Prostate gland (tissue), 2 donors: ENCODE measurements at places on chromosomes 1 and 21. TPM values are rescaled to one million over a fixed set of nuclear protein-coding genes. Genes with fewer than 3 reads are reported as not detected.

GRCh38 chr1:183723571-183723970 lies 70.5 kb upstream of the APOBEC4 start:
- no peak for DNase-seq
- H3K36me3 ChIP-seq = no peaks in the 10 kb centered on the region
- no peak overlapping the region for H3K27ac ChIP-seq
- H3K27me3 ChIP-seq = no peaks in the 10 kb centered on the region
- no peak overlapping the region for H3K4me3 ChIP-seq

The TMCO1 gene
- total RNA-seq = 90.8 TPM

DNA sequence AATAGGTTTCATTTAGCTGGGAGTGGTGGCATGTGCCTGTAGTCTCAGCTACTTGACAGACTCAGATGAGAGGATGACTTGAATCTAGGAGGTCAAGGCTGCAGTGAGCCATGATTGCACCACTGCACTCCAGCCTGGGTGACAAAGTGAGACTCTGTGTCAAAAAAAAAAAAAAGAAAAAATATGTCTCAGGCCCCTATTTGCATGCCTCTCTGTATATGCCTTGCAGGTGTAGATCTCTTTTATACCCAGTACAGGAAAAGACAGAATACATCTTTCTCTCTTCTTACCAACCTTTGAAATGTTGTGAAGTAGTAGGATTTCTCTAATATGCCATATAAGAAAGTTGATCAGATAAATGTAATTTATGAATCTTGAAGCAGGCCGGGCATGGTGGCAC lies 6.4 kb downstream of the CNR2 start:
- H3K36me3 ChIP-seq = no peaks in the 10 kb centered on the region
- no peak overlapping the region for H3K27ac ChIP-seq
- no peaks in the 10 kb centered on the region for H3K4me1 ChIP-seq

The S1PR1 gene
- total RNA-seq = 24.2 TPM

DNA sequence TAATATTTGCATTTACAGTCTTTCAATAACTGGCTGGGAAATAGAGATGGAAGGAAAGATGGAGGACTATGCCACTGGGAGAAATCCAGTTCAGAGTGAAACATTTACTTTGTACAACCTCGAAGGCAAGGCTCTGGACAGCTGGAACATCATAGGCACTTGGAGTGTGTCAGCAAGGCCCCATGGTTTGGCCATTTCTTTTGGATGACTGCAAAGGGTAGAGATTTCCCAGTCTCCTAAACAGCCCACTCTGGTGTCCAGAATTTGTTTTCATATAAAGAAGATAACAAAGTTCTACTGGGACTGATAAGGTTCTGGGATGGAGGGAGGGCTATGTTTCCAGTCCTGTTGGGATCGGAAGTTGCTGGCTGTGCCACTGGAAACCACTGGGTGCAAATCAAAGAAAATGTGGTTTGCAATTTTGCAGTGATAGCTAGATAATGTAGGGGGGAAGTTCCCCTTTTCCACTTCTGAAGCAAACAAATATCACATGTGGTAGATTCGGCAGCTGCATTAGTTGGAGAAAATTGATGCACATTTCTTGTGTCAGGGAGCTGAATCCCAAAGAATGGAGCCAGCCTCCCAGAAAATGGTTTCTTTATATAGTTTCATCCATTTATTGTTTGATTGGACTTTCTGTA lies 16.2 kb downstream of the KCND3 start:
- no peaks in the 10 kb centered on the region for H3K36me3 ChIP-seq
- no peak overlapping the region for H3K4me3 ChIP-seq
- DNase-seq = no peak
- no peak overlapping the region for H3K27ac ChIP-seq
- peaks cover 9% of the 10 kb centered on the region for H3K4me1 ChIP-seq

- no peaks in the 10 kb centered on the region for H3K4me1 ChIP-seq
- no peak overlapping the region for H3K4me3 ChIP-seq
- no peaks in the 10 kb centered on the region for H3K27me3 ChIP-seq
Observed at GRCh38 chr21:16932314-16932713, 580.5 kb upstream of the CXADR start.

The FCGR3A gene
- total RNA-seq = 7.4 TPM

The SEC16B gene
- 3.2 TPM for total RNA-seq

DNA sequence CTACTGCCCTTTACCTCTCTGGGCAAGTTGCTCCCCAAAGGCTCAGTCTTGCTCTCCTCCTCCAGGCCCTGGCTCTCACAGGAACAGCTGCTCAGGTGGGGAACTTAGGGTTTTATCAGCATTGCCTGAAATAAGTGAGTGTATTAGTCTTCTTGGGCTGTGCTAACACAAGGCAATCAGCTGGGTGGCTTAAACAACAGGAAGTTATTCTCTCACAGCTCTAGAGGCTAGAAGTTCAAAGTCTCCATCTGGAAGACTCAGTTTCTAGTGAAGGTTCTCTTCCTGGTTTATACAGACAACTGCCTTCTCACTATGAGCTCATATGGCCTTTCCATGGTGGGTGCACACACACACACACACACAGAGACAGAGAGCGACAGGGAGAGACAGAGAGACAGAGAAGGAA lies 2.8 kb upstream of the CD1C start:
- no peaks in the 10 kb centered on the region for H3K4me1 ChIP-seq
- H3K36me3 ChIP-seq = no peaks in the 10 kb centered on the region
- no peak overlapping the region for H3K27ac ChIP-seq
- no peaks in the 10 kb centered on the region for H3K27me3 ChIP-seq
- DNase-seq = no peak

DNA sequence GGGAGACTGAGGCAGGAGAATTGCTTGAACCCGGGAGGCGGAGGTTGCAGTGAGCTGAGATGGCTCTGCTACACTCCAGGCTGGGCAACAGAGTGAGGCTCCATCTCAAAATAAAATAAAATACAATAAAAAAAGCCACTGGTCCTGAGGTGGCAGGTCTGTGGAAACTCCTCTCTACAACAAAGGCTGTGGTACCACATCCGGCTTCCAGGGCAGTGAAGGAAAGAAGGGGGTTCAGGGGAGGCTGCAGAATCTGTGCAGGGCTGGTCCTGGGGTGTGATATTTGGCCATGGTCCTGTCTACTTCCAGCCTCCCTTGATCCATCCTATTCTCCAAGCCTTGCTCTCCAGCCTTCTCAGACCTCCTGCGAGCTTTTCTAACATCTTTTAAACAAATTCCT lies 731 bp upstream of the ZNF683 start:
- H3K27me3 ChIP-seq = no peaks in the 10 kb centered on the region
- no peaks in the 10 kb centered on the region for H3K4me1 ChIP-seq
- no peak for DNase-seq
- H3K27ac ChIP-seq = no peak overlapping the region
- H3K36me3 ChIP-seq = no peaks in the 10 kb centered on the region
- no peak overlapping the region for H3K4me3 ChIP-seq

- H3K4me1 ChIP-seq = no peaks in the 10 kb centered on the region
- no peak overlapping the region for H3K27ac ChIP-seq
- peaks cover 58% of the 10 kb centered on the region for H3K36me3 ChIP-seq
- DNase-seq = peak; percentile 56
- H3K4me3 ChIP-seq = no peak overlapping the region
Observed at GRCh38 chr1:11838349-11839272, 9.0 kb downstream of the NPPA start.

DNA sequence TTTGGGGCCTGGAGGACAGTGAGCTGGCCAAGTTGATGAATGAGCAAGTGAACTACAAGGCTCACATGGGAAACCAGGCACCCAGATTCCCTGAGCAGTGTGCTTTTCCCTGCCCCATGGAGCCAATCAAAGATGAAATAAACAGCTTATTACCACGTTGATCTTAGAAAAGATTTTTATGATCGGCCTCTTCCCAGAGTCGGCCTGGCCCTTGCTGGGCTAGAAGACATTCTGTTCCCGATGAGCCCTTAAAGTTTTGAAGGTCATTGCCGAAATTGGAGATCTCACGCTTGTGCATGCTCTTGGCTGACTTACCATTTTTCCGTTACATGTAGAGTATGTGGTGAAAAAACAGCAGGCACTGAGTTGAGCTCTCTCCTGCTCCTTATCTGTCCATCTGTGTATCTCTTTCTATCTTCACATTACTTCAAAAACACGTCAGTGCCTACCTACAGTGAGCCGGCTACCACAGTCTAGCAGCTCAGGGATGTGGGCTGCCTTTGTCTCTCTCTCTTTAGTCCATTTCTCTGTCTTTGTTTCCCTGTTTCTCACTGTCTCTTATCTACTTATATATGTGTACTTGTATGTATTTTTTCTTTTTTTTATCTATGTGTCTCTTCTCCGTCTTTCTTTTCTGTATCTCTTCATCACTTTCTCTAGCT lies 248.8 kb upstream of the USP24 start:
- no peaks in the 10 kb centered on the region for H3K36me3 ChIP-seq
- peak overlapping the region; percentile 66 for H3K27ac ChIP-seq
- no peak overlapping the region for H3K4me3 ChIP-seq
- no peaks in the 10 kb centered on the region for H3K4me1 ChIP-seq
- DNase-seq = no peak
- H3K27me3 ChIP-seq = no peaks in the 10 kb centered on the region

The WNT4 gene
- total RNA-seq = 3.4 TPM

- H3K36me3 ChIP-seq = no peaks in the 10 kb centered on the region
- H3K4me3 ChIP-seq = no peak overlapping the region
- no peaks in the 10 kb centered on the region for H3K4me1 ChIP-seq
- no peak overlapping the region for H3K27ac ChIP-seq
- no peak for DNase-seq
Observed at GRCh38 chr1:171953835-171954234, 112.5 kb downstream of the DNM3 start.

DNA sequence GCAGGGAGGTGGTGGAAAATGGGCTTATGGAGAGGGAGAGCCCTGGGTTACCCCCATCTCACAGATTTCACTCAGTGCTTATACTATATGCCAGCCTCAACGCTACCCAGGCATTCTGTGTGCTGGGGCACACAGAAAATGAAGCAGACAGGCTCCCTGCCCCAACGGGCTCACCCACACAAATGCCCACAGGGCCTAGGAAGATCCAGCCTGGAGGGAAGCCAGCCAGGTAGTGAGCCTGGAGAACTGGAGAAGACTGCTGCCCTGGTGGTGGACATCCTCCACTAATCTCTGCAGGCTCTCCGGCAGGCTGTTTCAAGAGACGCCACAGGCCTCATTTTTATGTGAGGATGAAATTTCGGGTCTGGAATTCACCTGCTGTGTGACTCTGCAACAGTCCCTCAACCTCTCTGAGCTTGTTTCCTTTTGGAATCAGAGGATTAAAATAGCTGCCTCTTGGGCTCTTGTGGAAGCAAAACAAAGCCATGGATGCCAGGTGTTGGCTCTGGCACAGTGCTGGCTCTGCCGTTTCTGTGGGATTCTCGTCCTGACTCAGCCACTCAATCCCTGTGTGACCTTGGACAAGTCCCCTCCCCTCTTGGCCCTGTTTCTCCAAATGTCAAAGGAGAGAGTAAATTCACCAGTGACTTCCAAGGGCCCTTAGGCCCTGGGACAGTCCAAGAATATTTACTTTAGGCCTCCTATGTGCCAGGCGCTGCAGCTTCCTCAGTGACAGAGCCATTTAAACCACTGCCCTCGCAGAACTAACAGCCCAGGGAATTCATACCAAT lies 3.6 kb downstream of the PAQR7 start:
- DNase-seq = peak; percentile 27
- peak overlapping the region; percentile 36 for H3K27ac ChIP-seq
- H3K4me1 ChIP-seq = peaks cover 10% of the 10 kb centered on the region
- H3K27me3 ChIP-seq = no peaks in the 10 kb centered on the region
- no peak overlapping the region for H3K4me3 ChIP-seq

DNA sequence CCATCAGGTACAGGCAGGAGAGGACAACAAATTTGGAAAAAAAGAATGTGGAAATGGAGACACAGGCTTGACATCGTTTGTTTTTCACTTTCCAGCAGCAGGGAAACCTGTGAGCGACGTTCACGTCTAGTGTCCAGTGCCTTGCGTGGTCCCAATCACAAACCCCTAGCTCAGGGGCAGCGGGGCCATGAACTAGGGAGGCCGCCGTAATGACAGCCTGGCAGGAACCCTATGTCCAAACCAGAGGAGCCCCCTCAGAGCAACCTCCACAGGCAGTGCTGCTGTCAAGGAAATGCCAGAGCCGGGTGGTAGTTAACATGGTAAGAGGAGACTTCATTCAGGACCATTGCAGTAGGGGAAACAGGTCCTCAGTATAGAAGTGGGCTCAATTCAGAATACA lies 37.8 kb upstream of the PSEN2 start:
- H3K36me3 ChIP-seq = no peaks in the 10 kb centered on the region
- no peaks in the 10 kb centered on the region for H3K4me1 ChIP-seq
- no peaks in the 10 kb centered on the region for H3K27me3 ChIP-seq
- DNase-seq = no peak
- H3K27ac ChIP-seq = no peak overlapping the region

DNA sequence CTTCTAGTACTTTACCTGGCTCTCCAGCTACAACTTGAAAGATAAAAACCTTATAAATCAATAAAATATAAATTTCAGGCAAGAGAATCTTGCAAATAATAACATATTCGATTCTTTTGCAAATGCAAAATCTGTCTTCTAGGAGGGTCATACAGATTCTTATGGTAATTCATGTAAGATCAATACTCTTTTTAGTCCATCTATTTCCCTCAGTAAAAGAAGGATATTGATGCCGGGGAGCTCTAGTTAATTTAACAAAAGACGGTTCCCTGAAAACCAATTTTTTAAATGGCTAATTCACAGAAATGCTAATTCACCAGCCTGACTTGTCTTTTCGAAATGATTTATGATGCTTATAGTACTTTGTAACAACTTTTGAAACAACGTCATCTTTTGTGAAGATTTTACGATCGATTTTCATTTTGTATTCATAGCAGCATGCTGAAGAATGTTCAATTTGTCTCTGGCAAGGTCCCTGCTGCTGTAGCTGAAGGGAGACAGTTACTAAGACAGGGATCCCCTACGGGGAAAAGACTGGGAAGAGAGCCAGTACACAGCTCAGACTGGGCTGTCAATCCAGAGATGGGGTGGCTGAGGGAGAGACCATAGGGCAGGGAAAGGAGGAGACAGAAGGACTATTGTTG lies 90.6 kb upstream of the SPAG17 start:
- H3K27me3 ChIP-seq = no peaks in the 10 kb centered on the region
- H3K4me1 ChIP-seq = no peaks in the 10 kb centered on the region
- no peaks in the 10 kb centered on the region for H3K36me3 ChIP-seq
- H3K27ac ChIP-seq = no peak overlapping the region
- no peak overlapping the region for H3K4me3 ChIP-seq

- no peak for DNase-seq
- no peak overlapping the region for H3K27ac ChIP-seq
- no peak overlapping the region for H3K4me3 ChIP-seq
Observed at GRCh38 chr1:47443530-47444296, 5.9 kb downstream of the FOXD2 start.

DNA sequence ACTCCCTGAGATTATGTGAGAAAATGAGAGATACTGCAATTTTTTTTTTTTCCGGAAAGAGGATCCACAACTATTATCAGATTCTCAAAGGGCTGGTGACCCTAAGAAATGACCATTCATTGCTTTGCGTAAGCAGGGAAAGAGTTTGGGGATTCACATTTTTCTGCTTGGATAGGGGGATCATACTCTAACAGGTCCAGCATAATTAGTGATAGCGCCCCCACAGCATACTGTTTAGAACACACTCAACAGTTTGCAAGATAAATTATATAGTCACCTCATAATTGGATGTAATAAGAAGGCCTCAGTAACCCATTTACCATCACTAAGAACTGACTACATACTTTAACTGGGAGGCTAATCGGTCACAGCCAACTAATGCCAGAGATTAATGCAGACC lies 1.9 kb downstream of the CCT3 start:
- no peaks in the 10 kb centered on the region for H3K27me3 ChIP-seq
- no peaks in the 10 kb centered on the region for H3K36me3 ChIP-seq
- H3K27ac ChIP-seq = no peak overlapping the region
- no peak overlapping the region for H3K4me3 ChIP-seq
- peaks cover 11% of the 10 kb centered on the region for H3K4me1 ChIP-seq
